Smooth muscle cell of the pulmonary artery (primary cell): ENCODE measurements at places on chromosomes 16 and 17. TPM values are rescaled to one million over a fixed set of nuclear protein-coding genes. Genes with fewer than 3 reads are reported as not detected.

SLC6A4 gene
- 3.9 and 4.0 TPM in 2 replicates for total RNA-seq

CA4 gene
- not detected in 2 replicates for total RNA-seq

SPNS2 gene
- total RNA-seq: 0.13 and 0.40 TPM in 2 replicates

KCNJ12 gene
- total RNA-seq: 2.3 and 4.5 TPM in 2 replicates

SDR42E1 gene
- total RNA-seq: under 0.01 TPM in 2 replicates

NHLRC4 gene
- 0.99 and 1.3 TPM in 2 replicates for total RNA-seq

PALB2 gene
- total RNA-seq: 6.3 and 8.3 TPM in 2 replicates

CCL4 gene
- not detected in 2 replicates for total RNA-seq

TAOK1 gene
- total RNA-seq: 61.7 and 65.7 TPM in 2 replicates

SEPTIN12 gene
- total RNA-seq: not detected in 2 replicates

CLEC18C gene
- 0.13 and 0.43 TPM in 2 replicates for total RNA-seq

PLD6 gene
- total RNA-seq: 2.4 and 5.4 TPM in 2 replicates

MT1G gene
- 1.3 TPM in 1 of 2 replicates, not detected in the other for total RNA-seq
